ENCODE measurements at places on chromosomes 13 and 19.

- DNase-seq, result no peak
Observed at GRCh38 chr19:5627395-5627904, 4.6 kb downstream of the SAFB start.

GRCh38 chr13:56755181-56755935 is 385.4 kb upstream of the PRR20A start:
- no peak for DNase-seq

GRCh38 chr19:32861596-32861995 is 8.0 kb downstream of the SLC7A9 start:
- DNase-seq, result no peak

DNA sequence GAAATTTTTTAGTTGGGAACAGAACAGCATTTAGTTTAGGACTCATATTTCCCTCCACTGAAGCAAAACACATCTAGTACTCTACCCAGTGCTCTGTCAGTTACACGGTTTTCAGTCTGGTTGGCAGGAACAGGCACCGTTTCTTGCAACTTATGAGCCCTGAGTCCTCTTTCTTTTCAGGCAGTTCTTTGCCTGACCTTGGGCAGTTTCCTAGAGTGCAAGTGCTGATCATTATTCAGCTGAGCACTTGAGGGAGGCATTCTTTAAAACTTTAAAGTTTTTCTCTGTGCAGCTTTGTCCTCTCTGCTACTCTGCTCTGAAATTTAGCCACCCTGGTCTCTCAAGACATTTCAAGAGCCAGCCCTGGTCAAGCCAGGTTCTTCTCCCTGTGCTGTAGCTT is 96.1 kb downstream of the MYO16 start:
- DNase-seq, result no peak

DNA sequence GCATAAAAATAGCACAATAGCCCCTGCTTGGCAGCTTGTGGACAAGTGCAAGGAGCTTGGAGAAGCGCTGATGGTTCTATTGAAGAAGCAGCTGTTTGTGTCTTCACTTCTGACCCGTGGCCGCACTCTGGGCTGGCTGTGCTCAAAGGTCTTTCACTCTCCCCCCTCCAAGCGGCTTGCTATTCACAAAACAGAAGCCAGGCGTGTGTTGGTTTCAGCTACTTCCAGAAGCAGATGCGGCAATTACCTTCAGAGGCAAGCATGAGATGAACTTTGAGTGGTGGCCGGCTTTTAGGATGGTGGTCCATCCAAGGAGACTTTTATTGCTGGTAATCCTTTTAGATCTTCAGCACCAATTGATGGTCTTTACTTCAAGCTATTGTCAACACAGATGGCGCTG is 188.5 kb upstream of the ARGLU1 start:
- DNase-seq, result no peak

GRCh38 chr13:93758575-93758974 is 532.0 kb downstream of the GPC6 start:
- no peak for DNase-seq

Data from stimulated activated CD8-positive, alpha-beta memory T cell treated with anti-CD3 and anti-CD28 coated beads, Interleukin-4, amount 100 ng/mL, for 4 hours (primary cell).